ENCODE measurements at places on chromosomes 1 and 21.
A peak's percentile ranks its signal among the peaks of the same experiment; 100 is the strongest.

DNA sequence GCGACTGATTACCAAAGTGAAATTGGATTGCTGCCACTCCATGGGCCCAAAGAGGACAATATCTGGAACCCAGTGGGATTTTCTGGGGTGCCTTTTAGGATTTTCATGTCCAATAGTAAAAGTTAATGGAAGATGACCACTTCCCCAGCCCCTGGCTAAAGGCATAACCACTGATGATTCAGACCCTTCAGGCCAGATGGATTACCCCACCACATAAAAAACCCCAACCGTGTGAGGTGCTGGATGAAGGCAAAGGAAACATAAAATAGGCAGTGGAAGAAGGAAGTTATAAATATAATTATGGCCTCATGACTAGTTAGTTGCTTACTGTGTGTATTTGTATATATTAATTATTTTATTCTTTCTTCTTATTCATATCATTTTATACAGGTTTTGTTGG, 40.2 kb upstream of the IL10 start:
- DNase-seq: peak; percentile 21

DNA sequence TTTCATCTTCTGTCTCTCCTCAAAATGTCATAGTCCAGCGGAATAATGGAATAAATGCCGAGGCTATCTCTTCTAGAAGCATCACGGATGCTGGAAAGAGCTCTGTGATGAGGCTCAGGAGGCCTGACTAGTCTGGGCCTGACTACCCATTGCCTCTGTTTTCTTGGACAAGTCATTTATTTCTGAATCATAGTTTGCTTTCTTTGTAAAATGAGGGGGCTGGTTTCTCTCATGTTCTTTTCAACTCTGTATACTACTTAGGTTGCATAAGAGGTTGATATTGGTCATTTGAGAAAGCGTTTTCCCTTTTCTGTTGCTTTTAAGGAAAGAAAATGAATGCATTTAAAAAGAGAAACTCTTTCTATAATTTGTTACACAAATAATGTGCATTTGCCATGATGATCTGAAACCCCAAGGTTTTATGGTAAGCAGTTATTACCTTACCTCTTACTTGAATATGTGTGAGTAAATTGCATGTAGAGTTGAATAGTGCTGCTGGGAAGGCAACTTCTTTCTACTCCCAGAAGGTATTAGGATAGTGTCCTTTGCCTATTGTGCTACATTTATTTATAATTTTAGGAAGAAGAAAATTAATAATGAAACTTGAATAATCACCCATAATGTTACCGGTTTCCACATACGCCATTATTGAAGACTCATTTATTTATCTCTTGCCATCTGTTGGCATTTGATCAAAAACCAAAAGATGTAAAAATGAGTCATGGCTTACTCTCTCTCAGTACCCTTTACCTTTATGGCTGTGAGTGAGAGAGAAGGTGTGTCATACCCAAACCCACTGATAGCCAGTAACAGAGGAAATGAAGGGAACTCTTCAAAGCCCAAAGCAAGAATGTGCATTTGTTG, 179.1 kb downstream of the FASLG start:
- DNase-seq: no peak

DNA sequence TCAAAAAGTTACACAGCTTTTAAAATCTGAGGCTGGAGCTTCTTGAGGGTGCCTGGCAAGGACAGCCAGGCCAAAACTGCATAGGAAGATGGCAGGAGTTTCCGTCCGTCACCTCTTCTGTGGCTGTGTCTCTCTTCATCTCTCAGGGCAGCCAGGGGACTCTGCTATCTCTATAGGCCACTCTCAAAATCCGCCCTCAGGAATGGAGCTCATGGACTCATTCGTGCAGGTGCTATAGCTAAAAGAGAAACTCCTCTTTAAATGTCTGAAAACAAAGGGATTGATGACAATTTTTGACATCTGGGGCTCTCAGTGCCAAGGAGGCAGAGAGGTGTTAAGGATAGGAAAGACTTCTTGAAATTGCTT, 27.2 kb downstream of the OVAAL start:
- no peak for DNase-seq

DNA sequence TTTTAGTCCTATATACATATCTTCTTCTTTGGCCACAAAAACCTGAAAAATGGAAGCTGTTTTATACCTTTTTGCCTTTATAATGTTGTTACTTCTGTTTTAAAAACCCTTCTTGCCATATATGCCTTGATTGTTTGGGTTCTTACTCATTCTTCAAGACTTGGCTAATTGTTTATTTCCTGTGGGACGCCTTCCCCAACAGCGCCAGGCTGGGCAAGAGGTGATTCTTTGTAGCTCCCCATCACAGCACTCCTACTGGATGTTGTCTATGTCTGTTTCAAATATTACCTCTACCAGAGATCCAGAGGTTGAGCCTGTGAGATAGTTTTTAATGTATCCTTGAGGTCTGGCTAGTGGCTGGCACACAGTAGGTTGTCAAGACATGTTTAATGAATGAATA, 73.2 kb upstream of the CYP2J2 start:
- no peak for DNase-seq

DNA sequence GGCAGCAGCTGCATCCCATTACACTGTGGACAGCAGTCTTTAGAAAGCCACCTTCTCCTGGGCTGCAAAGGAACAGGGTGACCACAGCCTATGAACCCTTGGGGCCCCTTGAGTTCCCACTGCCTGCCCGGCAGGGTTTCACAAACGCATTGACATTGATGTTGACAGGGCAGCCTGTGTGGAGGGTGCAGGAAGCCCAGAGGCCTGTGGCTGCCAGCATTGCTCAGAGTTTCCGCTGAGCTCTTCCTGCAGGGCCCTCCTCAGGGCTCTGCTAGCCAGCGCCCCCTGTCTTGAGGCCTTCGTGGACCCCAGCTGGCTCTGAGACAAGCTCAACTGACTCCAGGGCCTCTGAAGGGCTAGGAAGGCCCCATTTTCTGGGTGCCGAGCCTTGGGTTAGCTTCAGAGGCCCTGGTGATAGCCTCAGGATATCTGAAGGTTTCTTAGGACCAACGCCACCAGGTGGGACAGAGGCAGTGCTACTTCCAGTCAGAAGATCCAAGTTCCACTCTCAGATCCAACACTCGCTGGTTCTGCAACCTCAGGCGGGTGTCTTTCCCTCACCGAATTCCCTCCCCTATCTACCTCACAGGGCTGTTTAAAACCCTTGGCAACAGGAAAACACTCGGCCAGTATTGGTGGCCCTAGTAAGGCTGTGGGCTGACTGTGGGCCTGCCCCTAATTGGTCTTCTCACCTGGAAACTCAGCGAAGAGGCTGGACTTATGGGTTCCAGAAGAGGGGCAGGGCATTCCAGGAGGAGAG, 27.2 kb upstream of the EPS8L3 start:
- peak; percentile 31 for DNase-seq

GRCh38 chr1:46705408-46705807, 13.5 kb downstream of the EFCAB14 start:
- no peak for DNase-seq

DNA sequence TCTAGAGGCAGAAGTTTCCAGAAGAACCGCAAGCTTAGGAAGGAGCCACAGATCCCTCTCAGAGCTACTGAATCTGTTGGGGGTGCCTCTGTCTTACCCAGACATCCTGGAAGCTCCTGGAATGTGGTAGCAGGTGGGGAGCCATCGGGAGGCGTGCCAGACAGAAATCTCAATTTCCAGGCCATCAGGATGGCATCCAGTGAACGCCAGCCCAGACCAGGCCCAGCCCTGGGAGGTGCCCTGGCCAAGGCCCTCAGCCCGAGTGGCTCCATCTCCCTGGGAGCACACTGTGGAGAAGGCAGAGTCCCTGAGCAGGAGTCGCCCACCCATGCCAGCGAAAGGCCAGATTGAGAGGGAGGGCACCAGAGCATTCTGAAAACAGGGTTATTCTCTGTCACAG, 2.5 kb downstream of the ABCA4 start:
- no peak for DNase-seq

DNA sequence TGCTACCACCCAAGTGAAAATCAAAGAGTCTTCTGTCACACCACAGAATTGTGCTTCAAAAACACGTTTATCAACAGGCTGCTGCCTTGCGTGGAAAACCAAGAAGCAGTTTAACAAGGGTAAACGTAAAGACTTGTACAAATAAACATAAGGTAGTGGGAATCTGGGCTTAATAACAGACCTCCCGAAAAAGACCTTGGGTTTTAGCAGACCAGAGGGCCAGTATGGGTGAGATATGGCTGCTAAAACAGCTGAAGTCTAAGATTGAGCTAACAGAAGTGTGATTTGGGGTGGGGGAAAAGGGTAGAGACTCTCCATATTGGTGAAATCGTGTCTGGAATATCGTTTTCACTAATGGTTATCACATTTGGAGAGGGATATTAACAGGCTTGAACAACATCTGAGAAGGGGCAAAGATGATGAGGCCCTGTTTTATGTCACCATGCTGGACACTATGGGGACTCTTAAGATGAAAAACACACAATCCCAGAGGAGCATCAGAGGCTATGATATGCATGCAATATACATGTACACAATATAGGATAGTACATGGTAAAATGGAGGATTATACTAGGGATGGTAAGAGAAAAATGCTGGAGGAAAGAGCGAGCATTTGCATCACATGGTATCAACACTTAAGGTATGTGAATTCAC, 1.4 kb downstream of the MOV10 start:
- no peak for DNase-seq

GRCh38 chr1:228691211-228691610, 44.1 kb upstream of the RHOU start:
- no peak for DNase-seq

Measured in LHCN-M2 (cell line).